Inflammatory macrophage treated with lipopolysaccharide for 4 hours (primary cell): ENCODE measurements at places on chromosomes 4 and X.

GRCh38 chr4:28093071-28093470 is 1232.4 kb downstream of the STIM2 start:
- DNase-seq = no peak

- no peak for DNase-seq
Measured at GRCh38 chr4:51870441-51871188, 27.7 kb downstream of the DCUN1D4 start.

DNA sequence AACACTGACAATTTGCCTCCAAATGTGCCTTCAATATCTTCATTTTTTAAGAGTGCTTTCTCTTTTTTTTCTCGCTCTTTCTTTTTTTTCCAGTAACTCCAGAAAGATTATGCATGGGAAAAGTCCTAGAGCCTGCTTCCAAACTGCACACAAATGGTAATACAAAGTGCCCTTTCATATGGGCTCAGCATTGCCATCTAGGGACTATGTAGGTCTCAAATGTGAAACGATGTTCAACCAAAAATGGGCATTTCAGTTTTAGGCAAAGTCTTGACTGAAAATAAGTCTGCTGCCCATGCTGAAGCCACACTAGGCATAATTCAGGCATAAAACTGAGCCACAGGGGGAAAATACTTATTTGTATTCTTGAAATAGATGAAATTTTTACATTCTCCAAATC is 65.6 kb downstream of the SYNPO2 start:
- no peak for DNase-seq

GRCh38 chr4:73275318-73275654 is 16.7 kb upstream of the ANKRD17 start:
- DNase-seq = no peak

DNA sequence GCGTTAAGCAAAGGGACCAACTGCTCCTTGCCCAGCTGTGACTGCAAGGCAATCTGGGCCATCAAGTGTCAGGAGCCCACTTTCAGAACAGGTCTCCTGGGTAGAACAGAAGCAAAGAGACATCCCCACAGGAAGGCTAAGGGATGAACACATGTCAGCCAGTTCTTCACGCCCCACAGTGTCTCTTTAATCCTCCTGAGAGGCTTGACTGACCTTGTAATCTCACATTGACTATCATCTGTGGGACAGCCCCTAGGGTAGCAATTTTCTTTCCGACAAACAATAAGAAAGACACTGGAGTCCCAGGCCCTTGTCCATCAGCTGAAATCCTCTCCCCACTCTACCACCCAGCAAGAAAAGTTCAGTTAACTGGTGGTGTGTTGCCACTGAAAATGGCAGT is 1.0 kb downstream of the CHRDL1 start:
- no peak for DNase-seq
